Left renal pelvis (tissue), 4 donors: ENCODE measurements at places on chromosomes 2 and 18.

- no peak for DNase-seq
These were observed 6.7 kb upstream of the ACAA2 start for GRCh38 chr18:49819823-49820671.

- no peak for DNase-seq
These were observed 104.8 kb upstream of the FN1 start for GRCh38 chr2:215540658-215541057.

GRCh38 chr2:6495466-6495865, 370.2 kb downstream of the CMPK2 start:
- no peak for DNase-seq

GRCh38 chr2:216039918-216040317, 26.6 kb upstream of the MREG start:
- no peak for DNase-seq

DNA sequence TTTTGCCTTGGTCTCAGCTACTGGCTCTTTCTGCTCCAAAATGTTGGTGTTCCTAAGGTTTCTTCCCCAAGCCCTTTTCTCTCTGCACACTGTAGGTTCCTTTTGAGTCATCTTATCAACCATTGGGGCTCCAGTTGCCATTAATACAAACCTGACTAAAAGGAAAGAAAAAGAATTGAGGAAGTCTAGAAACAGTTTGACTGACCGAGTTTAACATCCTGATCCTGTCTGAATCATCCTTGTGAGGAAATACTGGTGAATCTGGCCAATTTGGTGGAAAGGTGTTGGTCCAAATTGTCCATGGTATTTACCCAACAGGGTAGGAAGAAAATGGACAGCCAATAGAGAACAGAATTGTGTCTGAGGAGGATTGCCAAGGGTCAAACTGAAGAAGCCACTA, 38.3 kb downstream of the CRYGD start:
- DNase-seq: no peak

DNA sequence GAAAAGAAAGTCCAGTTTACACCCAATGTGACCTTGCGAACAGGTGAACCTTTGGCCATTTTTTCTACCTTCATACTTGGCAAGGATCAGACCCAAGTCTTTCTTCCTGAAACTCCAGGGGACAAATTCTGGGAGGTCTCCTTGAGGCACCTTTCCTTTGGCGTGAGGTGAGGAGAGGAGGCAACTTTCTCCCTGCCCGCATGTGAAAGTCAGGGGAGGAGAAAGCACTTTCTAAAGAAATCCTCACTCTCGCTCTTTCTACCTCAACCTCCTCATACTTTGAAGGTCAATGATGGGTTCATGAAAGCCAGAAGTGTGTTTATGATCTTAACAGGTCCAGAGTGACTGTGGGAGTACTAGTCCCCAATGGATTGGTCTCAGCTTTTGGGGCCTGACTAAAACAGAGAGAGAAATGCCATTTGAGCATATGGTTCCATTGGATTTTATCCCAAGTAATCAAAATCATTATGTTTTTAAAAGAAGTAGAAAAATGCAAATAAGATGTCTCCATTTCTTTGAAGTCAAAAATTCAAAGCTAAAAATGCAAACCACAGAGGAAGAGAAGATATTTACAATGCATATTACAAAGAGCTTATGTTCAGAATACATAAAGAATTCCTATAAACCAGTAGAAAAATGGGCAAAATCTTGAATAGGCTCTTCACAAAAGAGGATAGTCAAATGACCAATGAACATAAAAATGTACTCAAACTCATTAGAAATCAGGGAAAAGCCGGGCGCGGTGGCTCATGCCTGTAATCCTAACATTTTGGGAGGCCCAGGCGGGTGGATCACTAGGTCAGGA, 15.6 kb upstream of the PPM1B start:
- DNase-seq: no peak

DNA sequence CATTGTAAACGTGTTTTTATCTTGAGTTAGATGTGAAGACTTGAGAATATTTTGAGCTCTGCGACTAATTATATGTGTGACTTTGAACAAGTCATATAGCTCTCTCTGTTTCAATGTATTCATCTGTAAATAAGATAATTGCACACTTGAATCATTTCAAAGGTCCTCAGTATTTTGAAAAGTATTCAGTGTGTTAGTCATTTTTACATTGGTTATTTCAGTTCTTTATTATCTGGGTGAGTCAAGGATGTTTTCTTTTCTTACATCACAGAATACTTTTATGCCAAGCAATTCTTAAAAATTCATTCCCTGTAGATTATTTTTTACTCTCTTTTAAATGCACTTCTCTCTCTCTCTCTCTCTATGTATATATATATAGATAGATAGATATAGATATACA, 1098.0 kb upstream of the ZEB2 start:
- no peak for DNase-seq

DNA sequence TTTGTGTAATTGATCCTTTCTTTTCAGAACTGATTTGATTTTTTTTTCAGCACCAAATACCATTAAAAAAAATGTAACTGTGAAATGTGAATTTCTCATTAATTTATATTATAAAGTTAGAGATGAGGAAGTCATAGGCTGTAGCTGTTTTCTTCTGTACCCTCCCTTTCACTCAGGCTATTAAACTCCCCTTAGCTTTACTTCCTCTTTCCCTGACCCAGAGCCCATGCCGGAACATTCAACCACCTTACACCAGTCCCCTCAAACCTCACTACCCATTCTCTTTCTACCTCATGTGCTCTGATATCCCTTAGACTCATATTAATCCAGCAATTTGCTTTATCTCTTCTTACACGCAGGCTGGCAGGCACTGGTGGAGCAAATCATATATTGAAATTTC, 12.4 kb downstream of the GALNT5 start:
- DNase-seq: no peak

GRCh38 chr2:230602562-230603230, 109.9 kb upstream of the CAB39 start:
- DNase-seq: no peak

GRCh38 chr18:6031442-6031841, 136.1 kb upstream of the TMEM200C start:
- DNase-seq: no peak

DNA sequence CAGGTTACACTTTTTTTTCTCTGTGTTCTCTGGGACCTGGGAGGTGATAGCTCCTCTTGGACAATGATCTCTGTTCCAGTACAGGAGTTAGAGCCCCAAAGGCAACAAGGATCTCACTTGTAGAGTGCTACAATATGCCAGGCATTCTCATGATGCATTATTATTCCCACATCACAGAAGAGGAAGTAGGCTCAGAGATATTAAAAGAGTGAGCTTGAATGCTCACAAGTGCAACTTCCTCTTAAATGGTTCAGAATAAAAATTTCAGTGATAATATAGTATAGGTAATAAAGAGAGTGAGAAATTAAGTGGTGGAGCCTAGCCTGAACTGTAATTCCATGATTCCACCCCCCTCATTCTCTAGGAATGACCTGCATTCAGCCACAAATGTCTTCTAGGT, 21.4 kb downstream of the POLE4 start:
- no peak for DNase-seq

GRCh38 chr2:218876562-218877219, 4.0 kb upstream of the WNT10A start:
- DNase-seq: no peak

GRCh38 chr2:153354377-153354776, 124.2 kb downstream of the RPRM start:
- DNase-seq: no peak

DNA sequence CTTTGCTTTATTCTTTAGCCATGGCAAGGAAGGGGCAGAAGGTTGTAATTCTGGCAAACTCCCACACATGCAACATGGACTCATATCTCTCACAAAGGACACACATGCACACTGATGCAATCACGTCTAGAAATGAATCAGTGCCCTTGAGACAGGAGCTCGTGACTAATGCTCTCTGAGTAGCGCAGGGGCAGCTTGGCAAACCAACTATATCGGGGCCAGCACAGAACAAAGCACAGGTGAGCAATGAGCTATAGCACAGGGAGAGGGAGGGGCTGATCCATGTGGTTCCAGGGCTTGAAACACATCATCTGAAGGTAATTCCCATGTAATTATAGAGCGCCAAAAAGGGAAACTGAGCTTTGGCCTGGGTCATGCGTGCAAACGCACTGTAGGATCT, 165.2 kb upstream of the KLF7 start:
- no peak for DNase-seq

- DNase-seq: no peak
These were observed 102.8 kb downstream of the ICOS start for GRCh38 chr2:204039298-204039838.

- no peak for DNase-seq
These were observed 170.6 kb downstream of the SLC8A1 start for GRCh38 chr2:40281021-40281940.

DNA sequence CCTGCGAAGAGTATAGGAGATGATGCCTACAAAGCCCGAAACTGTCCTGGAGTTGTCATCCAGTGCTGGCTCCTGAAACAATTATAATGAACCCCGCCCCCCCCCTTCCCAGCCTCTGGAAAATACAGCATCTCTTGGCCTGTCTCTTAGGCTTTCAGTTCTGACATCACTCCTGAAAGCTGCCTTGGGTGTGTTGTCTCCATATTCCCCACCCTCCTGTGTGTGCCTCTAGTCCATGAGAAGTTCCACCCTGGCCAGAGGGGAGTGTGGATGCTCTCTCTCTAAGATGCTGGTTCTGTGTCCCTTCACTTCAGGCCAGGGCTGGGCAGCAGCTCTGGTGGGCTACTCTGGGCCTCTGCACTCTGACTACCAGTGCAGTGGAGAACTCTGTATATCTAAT, 58.9 kb upstream of the TGFA start:
- DNase-seq: no peak

- no peak for DNase-seq
These were observed 65.6 kb downstream of the MRPS9 start for GRCh38 chr2:105103481-105103880.

GRCh38 chr2:21539685-21540084, 415.9 kb downstream of the TDRD15 start:
- no peak for DNase-seq

- DNase-seq: no peak
These were observed 20.9 kb downstream of the ITM2C start for GRCh38 chr2:230885463-230886130.

GRCh38 chr2:112150447-112150846, 12.3 kb downstream of the FBLN7 start:
- DNase-seq: no peak
